Activated CD8-positive, alpha-beta memory T cell treated with anti-CD3 and anti-CD28 coated beads for 24 hours (primary cell): ENCODE measurements at places on chromosomes 11 and 22.

GRCh38 chr22:37560608-37561211 lies 430 bp downstream of the CDC42EP1 start:
- no peak for DNase-seq

- no peak for DNase-seq
Measured at GRCh38 chr11:127564810-127565209, 564.2 kb upstream of the KIRREL3 start.

DNA sequence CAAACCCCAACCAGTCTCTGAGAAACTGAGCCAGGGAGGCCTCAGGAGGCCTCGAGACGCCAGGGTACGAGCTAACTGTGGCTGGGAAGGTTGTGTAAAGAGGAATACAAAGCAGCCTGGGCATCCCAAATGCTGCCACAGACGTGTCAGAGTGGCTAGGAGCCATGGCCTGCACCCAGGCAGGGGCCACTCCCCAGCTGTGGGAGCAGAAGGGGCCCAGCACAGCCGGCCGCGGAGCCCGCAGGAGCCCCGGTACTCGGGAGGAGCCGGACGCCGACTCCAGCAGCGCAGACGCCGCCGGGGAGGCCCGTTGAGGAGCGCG lies 349.8 kb upstream of the B3GAT1 start:
- no peak for DNase-seq

DNA sequence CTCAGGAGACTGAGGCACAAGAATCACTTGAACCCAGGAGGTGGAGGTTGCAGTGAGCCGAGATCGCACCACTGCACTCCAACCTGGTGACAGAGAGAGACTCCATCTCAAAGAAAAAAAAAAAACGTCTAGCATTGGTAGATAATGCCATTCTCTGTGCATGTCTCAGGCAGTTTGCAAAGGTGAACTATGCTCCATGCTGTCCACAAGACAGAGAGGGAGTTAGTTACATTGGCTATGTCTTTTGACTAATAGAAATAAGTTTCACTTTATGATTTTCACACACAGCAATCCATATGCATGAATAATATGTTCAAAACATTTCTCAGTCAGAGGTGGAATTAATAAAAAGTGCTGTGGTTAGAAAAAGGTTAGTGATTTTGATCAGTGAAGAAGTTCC lies 591.4 kb downstream of the ETS1 start:
- no peak for DNase-seq

DNA sequence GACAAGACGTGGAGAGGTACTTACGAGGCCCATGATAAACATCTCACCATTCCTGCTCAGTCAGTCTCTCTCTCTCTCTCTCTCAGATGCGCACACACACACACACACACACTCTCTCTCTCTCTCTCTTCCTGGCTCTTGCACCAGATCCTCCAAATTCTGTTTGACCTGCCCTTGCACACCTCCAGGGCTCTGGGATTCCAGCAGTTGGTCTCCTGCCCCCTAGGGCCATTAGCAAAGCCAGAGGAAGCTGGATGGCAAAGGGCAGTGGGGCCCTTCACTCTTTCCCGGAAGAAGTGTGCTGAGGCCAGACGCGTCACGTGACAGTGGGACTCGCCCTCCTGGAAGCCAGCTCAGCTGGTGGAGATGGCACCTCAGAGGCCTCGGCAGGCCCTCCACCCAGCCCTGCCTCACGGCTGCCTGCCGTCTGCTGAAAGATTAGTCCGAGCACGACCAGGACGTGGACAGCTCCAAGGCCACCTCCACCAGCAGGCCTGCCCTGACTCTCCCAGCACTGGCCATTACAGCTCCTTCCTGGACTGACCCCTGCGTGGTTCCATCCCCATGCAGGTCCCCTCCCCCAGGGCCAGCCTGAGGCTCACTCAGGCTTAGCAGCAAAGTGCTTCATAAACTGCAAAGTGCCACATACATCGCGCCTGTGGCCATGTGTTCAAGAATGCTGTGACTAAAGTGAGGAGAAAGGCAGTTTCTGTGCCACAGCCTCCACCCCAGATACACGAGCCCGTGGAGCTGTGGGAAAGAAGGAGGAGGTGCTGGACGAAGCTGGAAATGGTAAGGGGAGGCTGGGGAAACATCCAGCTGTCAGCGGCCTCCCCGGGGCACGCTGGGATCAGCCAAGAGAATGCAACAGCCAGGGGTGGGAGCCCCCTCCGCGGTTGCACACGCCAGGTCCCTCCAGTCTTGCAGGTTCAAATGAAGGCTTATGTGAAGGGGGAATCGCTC lies 3.7 kb downstream of the PDGFB start:
- no peak for DNase-seq

DNA sequence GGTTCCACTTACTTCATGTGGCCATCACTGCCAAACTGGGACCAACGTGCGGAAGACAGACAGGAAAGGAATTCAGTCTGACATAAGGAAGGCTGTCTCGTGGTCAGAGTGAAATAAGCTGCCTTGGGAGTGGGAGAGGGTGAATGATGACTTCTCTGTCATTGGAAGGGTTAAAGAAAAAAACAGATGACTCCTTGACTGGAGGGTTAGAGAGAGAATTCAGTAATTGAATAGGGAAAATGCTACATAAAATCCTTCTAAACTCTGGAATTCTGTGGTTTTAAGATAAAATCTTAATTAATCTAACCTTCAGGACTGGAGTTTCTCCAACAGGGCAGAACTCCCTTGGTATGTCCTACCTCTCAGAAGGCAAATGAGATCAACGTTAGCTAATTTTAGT lies 33.8 kb downstream of the RAB30 start:
- no peak for DNase-seq

GRCh38 chr11:120335556-120335907 lies 681 bp upstream of the ARHGEF12 start:
- DNase-seq = no peak

DNA sequence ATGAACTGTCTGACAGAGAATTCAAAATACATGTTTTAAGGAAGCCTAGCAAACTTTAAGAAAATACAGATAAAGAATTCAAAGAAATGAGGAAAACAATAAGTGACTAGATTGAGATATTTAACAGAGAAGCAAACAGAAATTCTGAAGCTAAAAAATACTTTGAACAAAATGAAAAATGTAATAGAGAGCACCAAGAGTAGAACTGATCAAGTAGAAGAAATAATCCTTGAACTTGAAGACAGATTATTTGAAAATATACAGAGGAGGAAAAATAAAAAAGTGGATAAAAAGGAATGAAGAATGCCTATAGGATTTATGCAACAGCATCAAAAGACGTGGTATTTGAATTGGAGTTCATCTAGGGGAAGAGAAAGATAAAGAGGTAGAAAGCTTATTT lies 101.9 kb upstream of the OR4B1 start:
- no peak for DNase-seq

DNA sequence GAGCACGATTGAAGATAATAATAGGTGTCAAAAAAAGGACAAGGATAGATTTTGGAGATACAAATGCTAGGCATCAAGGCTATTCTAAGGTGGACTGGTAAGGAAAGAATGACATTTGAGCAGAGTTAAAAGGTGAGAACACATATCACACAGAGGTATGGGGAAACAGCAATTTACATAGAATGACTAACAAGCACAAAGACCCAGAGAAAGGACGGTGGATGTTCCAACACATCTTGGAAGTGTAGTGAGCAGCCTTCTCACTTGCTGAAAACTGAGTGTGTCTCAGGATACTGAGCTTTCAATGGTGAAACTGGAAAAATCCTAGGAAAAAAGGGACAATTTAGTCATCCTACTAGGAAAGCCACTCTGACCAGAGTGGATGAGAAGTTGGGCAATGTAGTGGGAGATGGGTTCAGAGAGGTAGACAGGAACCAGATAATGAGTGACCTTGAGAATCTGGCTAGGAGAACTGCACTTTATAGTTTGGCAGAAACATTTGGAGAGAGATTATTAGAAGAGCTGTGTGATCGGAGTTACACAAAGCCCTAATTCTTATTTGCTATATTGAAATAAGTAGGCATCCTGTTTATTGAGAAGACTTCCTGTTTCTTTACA lies 706.0 kb downstream of the KCNA4 start:
- no peak for DNase-seq

- DNase-seq = no peak
Measured at GRCh38 chr11:107545101-107545514, 20.4 kb downstream of the ALKBH8 start.

DNA sequence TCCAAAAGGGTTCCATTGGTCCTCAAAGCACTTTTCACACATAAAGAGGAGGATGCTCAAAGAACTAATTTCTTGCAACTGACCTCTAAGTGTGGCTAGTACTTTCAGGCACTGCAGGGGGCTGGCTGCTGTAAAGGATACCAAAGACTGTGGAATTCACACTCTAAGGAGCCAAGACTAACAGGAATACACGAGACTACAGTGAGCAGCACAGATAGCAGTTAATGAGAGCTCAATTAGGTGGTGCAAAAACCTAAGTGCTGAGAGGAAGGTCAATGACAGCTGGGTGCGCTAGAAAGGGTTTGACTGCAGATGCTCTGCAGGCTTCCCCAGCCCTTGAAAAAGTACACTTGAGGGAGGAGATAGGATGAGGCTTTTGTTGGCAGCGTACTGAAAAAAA lies 124.3 kb upstream of the NTM start:
- no peak for DNase-seq

DNA sequence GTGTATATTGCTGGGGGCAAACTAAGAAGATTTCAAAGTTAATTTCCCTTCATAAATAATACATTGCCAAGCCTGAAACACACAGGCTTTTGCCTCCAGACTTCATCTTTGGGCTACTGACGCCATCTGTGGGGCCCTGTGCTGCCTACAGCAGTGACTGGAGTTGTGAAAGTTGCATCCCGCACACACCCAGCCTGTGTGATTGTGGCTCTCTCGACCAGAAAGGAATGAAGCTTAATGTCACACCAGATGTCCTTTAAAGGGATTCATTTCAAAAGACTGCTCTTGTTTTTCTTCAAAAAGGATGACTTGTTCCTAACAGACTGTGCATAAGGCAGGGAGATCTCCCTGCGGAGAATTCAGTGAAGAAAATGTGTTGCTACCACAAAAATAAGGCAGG lies 210.5 kb downstream of the FAM181B start:
- DNase-seq = no peak

GRCh38 chr11:131486937-131487635 lies 116.7 kb downstream of the NTM start:
- DNase-seq = no peak

GRCh38 chr11:34819740-34820482 lies 96.3 kb downstream of the APIP start:
- DNase-seq = no peak

DNA sequence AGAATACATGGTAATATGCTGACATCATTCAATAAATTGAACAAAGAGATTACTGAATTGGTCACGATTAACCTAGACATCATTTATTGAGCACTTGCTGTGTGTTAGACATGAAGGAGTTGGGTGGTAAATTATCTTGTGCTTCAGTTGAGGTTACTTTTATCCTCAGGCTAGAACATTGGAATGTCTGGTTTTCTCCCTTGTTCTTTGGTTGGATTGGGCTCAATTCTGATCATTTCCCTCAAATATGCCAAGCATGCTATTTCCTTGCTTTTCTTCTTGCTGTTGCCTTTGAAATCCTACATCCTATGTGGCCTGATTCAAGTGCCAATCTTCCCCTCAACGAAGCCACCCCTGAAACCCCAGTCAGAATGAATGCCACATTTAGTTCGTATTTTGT lies 65.8 kb downstream of the DEUP1 start:
- no peak for DNase-seq

- DNase-seq = no peak
Measured at GRCh38 chr22:42388130-42388797, 43.9 kb downstream of the NFAM1 start.

GRCh38 chr11:117786135-117786870 lies 10.7 kb downstream of the DSCAML1 start:
- DNase-seq = no peak

DNA sequence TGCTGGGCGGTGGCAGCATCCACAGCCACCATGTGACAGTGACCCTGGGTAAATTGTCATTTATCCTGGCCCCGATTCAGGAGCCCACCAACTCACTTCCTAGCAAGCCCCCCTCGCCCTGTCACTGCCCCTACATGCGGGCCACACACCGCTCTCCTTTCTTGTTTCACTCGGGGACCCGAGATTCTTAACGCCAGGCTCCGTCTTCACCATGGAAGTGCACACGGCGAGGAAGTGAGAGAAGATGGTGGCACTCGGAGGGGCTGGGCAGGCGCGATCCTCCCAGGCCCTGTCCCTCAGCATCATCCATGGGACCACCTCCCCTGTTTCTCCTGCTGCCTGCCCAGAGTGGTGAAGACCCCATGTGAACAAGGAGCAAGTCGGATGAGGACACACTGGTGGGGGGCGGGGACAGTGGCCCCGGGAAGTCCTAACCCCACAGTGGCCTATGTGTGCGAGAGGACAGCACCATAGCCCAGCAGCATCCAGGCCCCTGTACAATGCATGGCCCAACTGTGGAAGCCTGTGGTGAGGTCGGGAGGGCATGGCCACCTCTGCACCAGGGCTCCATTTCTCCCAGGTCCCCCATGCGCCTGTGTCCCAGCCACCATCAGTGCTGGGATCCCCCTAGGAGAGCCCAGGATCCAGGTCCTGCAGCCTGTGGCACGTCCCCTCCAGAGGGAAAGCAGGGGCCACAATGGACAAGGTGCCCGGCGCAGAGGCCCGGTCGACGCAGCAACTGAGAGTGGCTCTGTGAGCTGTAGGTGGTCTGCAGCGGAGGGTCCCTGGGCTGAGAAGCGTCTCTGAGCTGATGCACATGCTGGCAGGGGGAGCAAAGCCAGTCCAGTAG lies 262.8 kb downstream of the BRD1 start:
- DNase-seq = no peak

- DNase-seq = no peak
Measured at GRCh38 chr11:104653407-104653806, 244.9 kb downstream of the CASP12 start.

DNA sequence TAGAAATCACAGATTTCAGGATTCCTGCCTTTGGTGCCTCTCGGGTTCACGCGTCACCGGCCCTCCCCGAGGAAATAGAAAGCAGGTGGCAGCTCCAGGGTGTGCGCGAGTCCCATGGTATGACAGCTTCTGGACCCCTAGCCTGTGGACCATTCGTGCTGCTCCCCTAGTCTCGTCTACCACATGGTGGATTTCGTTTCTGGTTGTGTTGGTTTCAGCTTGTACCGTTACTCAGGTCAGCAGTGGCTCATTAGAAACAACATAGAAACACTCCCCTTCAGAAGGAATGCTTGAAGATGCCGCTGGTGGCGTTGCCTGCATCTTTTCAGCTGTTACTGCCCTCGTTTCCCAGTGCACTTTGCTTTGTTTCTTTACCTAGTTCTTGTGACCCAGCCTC lies 700 bp downstream of the TTC17 start:
- no peak for DNase-seq

DNA sequence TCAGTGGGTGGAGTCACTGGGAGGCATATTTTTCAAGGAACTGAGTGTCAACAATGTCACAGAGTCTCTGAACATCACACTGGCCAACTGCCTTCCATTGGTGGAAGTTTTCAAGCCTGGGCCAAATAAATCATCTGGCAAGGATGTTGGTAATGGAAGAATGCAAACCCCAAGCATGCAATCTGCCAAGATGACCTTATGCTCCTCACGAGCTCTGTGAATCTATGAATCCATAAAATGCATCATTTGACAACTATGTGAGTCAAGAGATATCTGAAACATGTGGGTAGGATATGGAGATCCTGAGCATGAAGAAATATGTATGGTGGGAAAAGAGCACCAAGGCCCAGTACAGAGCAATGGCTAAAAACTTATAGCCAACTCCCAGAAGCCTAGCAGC lies 122.2 kb downstream of the PLEKHA7 start:
- DNase-seq = no peak
